Suprapubic skin (tissue), 4 donors: ENCODE measurements at places on chromosomes 12 and 14. TPM values are rescaled to one million over a fixed set of nuclear protein-coding genes. Genes with fewer than 3 reads are reported as not detected.

The NCKAP5L gene
- total RNA-seq: 12.2 TPM

The KLHDC2 gene
- 93.1 TPM for total RNA-seq

The P2RX2 gene
- not detected for total RNA-seq

The KRT4 gene
- total RNA-seq: 1.2 TPM

The NR1H4 gene
- not detected for total RNA-seq

The NANOG gene
- total RNA-seq: not detected

The KRT2 gene
- 1,598 TPM for total RNA-seq
